Stimulated activated CD4-positive, alpha-beta T cell treated with anti-CD3 and anti-CD28 coated beads, Interleukin-1b, Interleukin-23, amount 100 ng/mL, for 48 hours (primary cell): ENCODE measurements at places on chromosomes 3 and 15.

DNA sequence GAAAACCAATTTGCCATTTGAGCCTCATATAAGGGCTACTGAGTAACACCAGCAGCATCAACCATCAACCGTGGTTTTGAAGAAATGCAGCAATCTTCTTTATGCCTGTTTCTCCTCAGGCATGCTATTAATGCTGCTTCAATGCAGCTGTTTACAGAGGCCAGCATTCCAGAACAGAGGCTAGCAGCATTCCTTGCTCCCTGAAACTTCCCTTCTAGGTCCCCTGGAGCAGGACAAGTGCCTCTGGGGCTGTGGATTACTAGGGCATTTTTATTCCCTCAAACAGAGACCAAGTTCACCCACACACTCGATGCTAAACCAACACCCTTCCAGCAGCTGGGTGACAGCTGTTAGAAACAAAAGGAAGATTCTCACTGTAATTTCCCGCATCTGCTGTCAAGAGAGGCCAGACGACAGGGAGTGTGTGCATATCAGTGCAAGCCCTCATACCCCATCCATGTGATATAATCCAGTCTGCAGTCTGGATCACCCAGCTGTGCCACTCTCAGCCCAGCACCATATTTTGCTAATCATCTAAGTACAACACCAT, 57.5 kb downstream of the HOMER2 start:
- no peak for DNase-seq

DNA sequence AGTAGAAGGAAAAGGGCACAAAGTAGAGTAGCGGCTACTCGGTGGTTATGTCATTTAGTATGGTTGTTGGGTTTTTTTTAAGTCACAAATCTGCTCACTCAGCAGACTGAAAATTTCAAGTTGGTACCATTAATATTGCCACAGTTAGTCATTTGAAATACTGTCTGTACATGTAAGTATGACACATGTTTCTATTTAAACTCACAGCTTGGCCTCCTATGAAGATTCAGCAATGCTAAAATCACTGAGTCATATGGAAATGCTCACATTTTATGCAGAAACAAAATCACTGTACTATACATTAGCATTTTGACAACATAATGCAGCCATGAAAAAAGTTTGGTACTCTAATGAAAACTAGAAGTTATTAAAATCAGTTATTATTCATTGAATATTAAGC, 571.9 kb downstream of the TAFA4 start:
- DNase-seq: no peak

- DNase-seq: no peak
Observed at GRCh38 chr3:40615918-40616819, 91.4 kb downstream of the ZNF621 start.

GRCh38 chr3:33438284-33438668, 1.9 kb downstream of the UBP1 start:
- no peak for DNase-seq

GRCh38 chr3:115548611-115549010, 74.7 kb upstream of the GAP43 start:
- no peak for DNase-seq

DNA sequence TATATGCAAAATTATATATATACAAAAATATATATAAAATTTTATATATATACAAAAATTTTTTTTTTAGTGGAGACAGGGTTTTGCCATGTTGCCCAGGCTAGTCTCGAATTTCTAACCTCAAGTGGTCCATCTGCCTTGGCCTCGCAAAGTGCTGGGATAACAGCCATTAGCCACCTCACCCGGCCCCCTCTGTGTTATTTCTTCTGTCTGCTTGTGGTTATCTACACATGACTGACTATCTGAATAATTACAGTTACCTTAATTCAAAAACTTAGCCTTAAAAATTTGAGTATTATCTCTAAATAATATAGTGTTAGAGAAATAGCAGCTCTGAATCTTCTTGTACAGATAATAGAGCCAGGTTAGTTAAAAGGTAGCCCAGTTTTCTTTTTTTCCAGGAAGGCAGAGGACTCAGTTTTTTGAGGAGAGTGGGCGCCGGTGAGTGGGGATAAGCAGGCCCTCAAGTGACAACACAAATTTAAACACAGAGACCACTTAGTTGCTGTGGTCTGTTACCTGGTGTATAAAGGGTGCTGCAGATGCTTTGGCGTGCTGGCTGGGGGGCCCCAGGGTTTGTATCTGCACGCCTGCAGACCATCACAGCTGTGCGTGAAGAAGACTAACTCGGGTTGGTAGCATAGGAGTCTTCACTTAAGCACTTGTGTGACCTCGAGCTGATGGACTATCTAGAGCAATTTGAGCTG, 83.7 kb downstream of the TRAK1 start:
- no peak for DNase-seq

- DNase-seq: no peak
Observed at GRCh38 chr15:25327686-25328085, 111.1 kb downstream of the UBE3A start.

DNA sequence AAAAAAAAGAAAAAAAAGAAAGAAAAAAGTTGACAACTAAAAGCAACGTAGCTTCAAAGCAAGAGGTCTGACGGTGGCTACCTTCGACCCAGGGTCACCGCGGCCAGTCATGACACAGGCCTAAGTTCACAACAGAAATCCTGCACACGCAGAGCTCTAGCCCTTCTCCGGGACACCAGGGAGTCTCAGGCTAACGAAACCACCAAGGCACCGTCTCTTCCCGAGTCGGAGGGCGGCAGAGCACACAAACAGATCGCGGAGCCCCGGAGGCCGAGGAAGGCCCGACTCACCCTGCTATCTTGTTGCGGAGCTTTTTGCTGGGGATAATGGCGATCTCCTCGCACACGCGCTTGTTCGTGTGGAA, 584 bp downstream of the RPS17 start:
- DNase-seq: no peak

GRCh38 chr3:114953800-114954199, 193.3 kb downstream of the ZBTB20 start:
- DNase-seq: no peak

DNA sequence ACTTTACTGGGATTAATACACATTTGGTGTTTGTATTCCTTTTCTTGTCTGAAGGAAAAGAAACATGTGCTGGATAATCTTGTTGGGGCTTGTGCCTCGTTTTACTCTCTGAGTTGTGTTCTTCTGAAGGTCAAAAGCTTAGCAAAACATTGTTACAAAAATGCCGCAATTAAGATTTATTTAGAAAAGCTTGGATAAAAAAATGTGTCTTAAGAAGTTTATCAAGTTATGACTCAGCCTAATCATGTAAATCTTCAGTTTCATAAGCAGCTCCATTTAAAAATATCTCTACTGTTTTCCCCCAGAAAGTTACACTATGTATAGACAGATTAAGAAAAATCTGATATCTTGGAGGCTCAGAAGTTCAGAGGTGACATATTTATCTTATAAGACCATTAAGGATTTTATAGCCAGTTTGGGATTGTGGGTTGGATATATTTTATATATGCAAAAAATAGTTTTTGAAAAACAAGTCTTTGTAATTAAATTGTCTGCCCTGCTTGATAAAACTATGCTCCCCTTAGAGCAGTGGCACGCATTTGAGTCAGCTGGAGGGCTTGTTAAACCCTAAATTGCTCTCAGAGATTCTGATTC, 56.5 kb downstream of the CLDN11 start:
- no peak for DNase-seq
